ENCODE measurements at places on chromosomes 5 and 9. TPM values are rescaled to one million over a fixed set of nuclear protein-coding genes. Genes with fewer than 3 reads are reported as not detected.

C1QTNF3 gene
- 3.1 TPM for total RNA-seq

CRHBP gene
- total RNA-seq = 159 TPM

CTNNAL1 gene
- 31.5 TPM for total RNA-seq

POLE3 gene
- 27.5 TPM for total RNA-seq

SOX30 gene
- under 0.01 TPM for total RNA-seq

LECT2 gene
- 72.0 TPM for total RNA-seq

SPIN1 gene
- total RNA-seq = 30.3 TPM

TRAF1 gene
- 0.42 TPM for total RNA-seq

HAVCR2 gene
- 9.4 TPM for total RNA-seq

DCAF12 gene
- total RNA-seq = 120 TPM

HARS2 gene
- total RNA-seq = 10.8 TPM

BNC2 gene
- total RNA-seq = 0.67 TPM

NDFIP1 gene
- 68.1 TPM for total RNA-seq

GRCh38 chr9:134163371-134164196 lies 780 bp downstream of the RNU6ATAC start:
- peak; percentile 64 for DNase-seq

- DNase-seq = no peak
These were observed 691 bp downstream of the THBS4 start for GRCh38 chr5:80035839-80036238.

- no peak for DNase-seq
These were observed 58.7 kb upstream of the EPB41L4B start for GRCh38 chr9:109379513-109379912.

DNA sequence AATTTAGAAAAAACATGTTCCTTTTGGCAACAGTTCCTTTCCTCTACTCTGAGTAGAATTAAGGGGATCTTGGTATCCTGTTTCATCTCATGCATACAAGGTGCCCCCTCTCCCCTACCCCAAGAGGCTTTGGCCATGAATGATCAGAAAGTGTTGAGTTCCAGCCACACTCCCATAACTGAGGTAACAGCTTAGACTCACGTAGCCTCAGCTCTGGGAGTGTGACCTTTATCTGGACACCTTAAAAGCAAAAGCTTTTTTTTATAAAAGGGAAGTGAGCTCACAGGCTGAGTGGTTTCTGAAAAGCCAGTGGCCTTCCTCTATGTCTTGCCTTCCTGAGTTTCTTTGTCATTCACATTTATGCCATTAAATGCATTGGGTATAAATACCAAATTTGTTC lies 900 bp upstream of the HAVCR2 start:
- no peak for DNase-seq

GRCh38 chr9:131483319-131484050 lies 19.2 kb upstream of the POMT1 start:
- DNase-seq = no peak

GRCh38 chr5:73222173-73222572 lies 49.2 kb downstream of the TMEM174 start:
- no peak for DNase-seq

GRCh38 chr5:153276151-153276550 lies 214.3 kb upstream of the GRIA1 start:
- DNase-seq = no peak

DNA sequence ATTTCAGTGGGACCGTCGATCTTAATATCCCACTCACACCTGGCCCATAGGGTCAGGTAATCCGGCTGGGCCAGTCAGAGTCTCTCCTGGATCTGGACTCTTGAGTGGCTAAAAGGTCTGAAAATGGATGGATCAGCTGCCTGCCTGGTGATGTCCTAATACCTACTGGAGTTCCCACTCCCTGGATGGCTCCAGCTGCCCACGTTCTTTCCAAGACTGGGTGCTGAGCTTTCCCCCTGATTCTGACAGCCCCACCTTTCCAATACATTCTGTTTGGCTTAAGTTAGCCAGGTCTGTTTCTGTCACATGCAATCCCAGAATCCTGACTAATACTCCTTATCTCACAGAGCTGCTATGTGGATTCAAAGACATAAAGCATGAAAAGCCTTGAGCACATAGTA lies 10.2 kb downstream of the SH3PXD2B start:
- no peak for DNase-seq

GRCh38 chr9:34572092-34572491 lies 17.4 kb downstream of the CNTFR start:
- no peak for DNase-seq

DNA sequence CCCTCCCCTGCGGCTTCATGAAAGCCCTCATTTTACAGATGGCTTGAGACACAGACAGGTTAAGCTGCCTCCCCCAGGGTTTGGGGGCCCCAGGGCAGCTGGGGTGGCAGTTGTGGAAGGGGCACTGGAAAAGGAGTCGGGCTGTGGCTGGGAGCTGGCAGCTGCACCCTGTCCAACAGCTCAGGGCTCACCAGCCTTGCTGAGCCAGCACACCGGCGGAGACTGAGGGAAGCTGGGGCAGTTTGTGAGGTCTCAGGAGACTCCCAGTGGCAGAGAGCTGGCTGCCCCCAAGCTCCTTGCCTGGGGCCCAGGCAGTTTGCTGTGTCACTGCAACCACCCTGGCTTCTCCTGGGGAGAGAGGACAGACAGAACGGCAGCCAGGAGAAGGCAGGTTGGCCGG lies 34.8 kb upstream of the RAPGEF1 start:
- DNase-seq = no peak

GRCh38 chr9:127679506-127679905 lies 27.3 kb upstream of the CFAP157 start:
- no peak for DNase-seq

DNA sequence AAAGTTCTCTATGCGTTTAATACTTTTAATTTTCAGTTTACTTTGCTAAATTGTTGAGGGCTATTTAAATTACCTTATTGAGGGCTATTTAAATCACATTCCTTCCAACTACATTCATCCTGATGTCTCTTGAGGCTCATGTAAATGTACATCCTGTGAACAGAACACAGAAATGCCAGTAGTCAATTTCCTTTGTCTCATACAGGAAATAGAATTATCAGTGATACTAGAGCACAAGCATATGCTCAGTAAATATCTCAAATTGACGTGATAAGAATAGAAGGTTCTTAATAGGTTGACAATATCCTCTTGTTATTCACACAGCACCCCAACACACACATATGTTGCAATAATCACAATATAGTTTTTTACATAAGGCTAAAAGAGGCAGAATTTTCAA lies 449.0 kb downstream of the CYLC2 start:
- no peak for DNase-seq

DNA sequence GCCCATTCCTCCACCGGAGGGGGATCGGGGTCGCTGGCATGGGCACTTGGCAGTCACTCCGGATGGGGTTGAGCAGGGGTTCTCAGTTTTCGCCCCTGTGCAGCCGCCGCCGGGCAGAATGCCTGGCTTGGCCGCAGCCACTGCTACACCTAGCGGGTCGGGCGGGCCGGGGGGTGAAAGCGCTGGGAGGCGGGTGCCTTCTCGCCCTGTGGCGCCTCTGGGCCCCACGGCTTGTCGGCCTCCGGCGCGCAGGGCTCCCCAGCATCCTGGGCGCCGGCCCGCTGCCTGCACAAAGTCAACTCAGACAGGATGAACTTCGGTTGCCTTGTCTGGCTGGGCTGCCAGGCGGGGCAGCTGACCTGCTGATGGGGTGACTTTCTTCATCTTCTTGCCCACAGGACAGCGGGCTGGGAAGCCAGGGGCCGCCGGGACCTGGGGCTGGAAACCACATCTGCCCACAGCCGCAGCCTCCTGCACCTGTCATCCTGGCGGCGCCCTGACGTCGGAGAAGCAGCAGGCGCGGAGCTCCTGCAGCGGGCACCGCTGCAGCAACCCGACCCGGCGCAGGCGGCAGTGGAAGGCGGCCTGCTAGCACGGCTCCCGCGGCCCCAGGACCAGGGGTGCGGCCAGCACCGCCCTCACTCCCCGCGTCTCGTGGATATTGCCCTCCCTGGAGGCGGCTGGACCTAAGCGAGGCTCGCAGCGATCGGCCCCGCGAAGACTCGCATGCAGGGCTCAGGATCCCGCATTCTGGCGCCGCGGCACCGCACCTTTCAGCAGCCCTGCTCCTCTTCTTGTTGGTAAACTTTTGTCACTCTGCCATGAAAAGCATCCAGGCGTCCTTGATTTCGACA lies 1.3 kb upstream of the ANKRD18A start:
- no peak for DNase-seq

GRCh38 chr9:109441296-109441695 lies 56.8 kb downstream of the PTPN3 start:
- DNase-seq = no peak

GRCh38 chr5:100838048-100838473 lies 65.0 kb downstream of the ST8SIA4 start:
- DNase-seq = no peak

DNA sequence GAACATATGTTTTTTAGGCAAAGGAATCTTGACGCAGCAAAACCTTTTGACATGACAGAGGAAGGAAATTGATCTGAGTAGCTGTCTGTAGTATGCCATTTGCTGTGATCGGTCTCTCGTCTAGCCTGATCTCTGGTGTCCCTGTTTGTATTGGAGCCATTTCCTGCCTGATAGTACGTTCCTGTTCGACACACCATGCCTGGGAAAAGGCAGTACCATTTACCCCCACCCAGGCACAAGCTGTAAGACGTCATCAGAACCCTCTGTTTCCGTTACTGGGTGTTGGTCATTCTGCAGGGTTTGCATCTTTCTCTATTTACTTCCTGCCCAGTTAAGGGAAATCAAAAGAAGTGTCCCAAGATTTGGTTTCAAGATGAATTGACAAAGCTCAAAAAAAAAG lies 129.7 kb downstream of the CEMIP2 start:
- no peak for DNase-seq

Measured in liver (tissue), 10 donors.